H4 (cell line): ENCODE measurements at places on chromosomes 1 and 21. TPM values are rescaled to one million over a fixed set of nuclear protein-coding genes. Genes with fewer than 3 reads are reported as not detected.

DNA sequence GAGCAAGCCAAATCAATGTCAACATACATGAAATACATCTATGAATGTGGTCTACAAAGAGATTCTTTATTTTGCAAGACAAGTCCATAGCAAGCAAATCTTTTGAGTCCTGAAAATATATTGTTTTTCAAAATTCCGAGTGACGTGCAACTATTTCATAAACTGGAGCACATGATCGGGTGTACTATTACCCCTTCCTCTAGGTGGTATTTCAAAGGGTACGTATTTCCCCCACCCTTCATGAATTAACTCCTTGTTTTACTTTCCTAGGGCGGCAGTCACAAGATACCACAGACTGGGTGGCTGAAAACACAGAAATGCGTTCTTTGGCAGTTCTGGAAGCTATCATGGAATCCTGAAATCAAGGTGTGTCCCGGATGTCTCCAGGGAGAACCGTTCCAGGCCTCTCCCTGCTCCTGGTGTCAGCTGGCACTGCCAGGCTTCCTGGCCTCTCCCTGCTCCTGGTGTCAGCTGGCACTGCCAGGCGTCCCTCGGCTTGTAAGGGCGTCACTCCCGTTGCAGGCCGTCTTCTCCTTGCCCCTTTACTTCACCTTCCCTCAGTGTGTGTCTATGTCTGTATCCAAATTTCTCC is 55.3 kb downstream of the RIPK4 start:
- no peak for DNase-seq

- peak; percentile 98 for DNase-seq
Measured at GRCh38 chr1:58584082-58584895, 7.2 kb upstream of the TACSTD2 start.

GRCh38 chr1:232899268-232899667 is 51.1 kb upstream of the NTPCR start:
- no peak for DNase-seq

DNA sequence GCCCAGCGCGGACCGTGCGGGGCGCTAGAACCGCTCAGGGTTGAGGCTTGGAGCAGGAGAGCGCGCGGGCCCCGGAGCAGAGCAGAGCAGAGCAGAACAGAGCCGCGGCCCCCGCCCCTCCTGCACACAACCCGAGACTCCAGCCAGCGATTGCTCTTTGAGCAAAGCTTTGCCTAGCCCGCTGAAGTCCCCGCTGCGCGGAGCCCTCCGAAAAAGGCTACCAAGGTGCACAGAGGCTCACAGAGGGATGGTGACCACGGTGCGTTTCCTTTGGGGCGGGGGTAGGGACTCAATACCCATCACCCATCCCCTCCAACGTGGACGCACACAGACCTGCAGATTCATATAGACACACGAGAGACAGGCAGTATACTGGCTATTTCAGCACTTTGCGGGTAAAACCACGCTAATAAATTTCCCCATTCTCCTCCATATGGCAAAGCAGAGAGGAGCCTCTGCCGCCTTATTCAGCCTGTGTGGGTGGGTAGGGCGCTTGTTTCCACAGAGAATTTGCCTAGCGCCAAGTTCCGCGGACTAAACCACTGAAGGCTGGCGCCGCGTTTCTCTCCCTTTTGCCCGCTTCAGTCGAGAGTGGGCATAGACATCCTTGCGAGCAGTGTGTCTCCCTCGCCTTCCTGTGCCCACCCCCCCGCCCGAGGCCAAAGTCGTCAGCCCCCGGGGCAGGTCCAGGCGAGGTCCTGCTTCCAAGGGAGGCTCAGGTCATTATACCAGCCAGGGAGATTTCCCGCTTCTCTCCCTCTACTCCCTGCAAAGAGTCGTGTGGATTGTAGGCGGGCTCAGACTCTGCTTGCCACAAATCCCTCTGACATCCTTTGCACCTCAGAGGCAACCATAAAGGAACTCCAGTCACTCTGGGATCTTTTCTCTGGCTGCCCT is 8.5 kb downstream of the HLX start:
- no peak for DNase-seq

GRCh38 chr1:28143496-28144202 is 32.8 kb downstream of the PTAFR start:
- DNase-seq: no peak

DNA sequence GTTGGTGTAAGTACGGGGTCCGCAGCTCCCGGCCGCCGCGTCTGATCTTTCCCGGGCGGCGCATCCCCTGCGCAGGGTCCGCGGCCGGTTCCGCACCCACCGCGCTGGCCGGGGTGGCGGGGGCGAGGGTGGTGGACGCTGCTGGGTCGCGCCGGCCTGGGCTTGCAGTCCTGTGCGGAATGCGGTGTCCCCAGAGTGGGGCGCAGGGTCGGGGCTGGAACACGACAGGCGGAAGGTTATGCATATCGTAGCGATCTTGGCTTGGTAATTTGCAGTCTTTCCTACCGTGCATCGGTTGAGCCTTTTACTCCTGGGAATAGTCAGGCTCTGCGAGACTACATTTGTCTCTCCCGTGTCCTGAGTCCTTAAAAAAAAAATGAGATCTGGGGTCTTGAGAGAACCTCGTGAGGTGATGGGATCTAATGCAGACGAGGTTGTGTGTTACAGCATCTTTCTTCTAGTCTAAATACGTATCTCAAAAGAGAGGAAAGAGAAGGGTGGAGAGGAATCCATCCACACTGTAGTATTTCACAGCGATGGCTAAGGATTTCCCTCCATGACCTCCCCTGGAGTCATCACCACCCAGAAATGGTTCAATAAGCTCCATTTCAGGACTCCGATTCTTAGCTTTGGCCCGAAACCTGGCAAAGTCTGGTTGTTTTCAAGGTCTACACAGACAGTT is 572 bp downstream of the ATP1B1 start:
- no peak for DNase-seq

- no peak for DNase-seq
Measured at GRCh38 chr1:33321178-33321577, 280 bp upstream of the A3GALT2 start.

- no peak for DNase-seq
Measured at GRCh38 chr1:234893725-234894630, 234.7 kb downstream of the TOMM20 start.

GRCh38 chr1:47711848-47712492 is 274.1 kb downstream of the FOXD2 start:
- no peak for DNase-seq

DNA sequence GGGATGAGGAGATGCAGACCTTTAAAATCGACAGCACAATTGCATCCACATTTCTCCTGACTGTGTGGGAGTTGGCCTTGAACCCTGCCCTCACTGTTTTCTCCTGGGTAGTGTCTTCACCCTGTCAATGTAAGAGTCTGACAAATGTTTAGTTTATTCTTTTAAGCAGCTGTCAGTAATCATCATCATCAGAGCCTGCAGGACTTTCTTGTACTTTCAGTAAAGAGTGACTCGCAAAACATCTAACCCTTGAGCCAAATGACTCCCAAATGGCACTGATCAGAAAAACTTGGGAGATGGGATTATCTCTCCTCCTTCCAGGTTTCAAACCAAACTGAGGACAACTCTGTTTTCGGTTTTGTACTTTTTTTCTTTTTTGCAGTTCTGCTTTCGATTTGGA is 460.2 kb downstream of the KIF26B start:
- DNase-seq: no peak

DNA sequence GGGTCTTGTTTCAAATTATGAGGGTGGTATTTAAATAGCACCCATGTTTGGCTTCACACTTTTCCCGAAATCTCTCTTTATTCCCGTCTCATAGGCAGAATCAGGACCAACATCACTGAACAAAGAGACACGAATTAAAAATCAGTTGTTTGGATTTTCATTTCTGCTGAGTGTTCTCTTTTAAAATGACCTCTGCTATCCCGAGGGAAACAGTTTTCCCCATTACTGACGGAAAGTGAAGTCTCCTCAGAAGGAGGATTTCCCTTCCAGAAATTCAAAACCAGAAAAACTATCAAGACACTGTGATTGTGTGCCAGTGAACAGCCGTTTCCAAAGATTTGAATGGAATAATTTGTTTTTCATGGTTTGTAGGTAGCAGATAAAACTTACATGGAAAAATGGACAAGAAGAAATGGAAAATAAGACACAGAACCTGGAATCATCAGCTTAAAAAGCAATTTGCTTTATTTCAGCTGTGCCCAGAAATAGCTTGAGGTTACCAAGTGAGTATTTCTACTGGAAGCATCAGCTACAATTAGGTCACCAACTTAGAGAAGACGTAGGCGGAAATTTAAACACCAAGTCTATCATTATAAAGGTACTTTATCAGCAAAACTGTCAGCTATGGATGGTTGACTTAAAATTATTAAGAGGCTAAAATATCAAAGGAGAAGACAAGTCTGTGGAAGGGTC is 68.5 kb downstream of the RUNX1 start:
- no peak for DNase-seq

GRCh38 chr1:213761845-213762407 is 225.8 kb upstream of the PROX1 start:
- DNase-seq: peak; percentile 19

- peak; percentile 93 for DNase-seq
Measured at GRCh38 chr1:31939484-31940329, 1.5 kb upstream of the PTP4A2 start.

DNA sequence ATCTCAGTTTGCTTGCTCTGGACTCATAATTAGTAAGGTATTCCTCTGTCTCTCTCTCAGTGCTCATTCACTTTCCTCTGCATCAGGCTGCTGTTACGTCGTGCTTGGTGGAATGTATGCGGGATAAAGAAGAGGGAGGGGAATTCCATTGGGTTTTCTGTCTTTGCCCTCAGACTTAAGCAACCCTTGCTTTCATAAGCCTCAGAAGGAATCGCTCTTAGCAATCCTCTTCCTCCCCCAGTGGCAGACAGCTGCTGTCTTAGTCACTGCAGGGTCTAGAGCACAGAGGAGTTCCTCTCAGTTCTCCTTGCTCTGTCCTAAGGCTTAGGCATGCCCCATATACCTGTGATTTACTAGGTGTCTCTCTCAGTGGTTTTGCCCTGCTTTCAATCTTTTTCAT is 19.1 kb upstream of the NTMT2 start:
- no peak for DNase-seq

DNA sequence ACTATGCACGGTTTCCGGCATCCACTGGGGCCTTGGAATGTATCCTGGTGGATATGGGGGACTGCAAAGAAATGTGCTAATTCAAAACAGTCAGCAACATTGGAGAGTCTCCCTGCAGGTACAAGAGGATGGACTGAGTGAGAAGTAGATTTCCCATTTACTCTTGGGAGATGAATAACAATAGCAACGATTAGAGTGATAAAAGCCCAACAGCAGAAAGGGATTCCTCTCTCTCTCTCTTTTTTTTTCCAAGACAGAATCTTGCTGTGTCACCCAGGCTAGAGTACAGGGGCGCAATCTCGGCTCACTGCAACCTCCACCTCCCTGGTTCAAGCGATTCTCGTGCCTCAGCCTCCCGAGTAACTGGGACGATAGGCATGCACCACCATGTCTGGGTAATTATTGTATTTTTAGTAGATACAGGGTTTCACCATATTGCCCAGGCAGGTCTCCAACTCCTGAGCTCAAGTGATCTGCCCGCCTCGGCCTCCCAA is 5.0 kb upstream of the SHCBP1L start:
- DNase-seq: no peak

DNA sequence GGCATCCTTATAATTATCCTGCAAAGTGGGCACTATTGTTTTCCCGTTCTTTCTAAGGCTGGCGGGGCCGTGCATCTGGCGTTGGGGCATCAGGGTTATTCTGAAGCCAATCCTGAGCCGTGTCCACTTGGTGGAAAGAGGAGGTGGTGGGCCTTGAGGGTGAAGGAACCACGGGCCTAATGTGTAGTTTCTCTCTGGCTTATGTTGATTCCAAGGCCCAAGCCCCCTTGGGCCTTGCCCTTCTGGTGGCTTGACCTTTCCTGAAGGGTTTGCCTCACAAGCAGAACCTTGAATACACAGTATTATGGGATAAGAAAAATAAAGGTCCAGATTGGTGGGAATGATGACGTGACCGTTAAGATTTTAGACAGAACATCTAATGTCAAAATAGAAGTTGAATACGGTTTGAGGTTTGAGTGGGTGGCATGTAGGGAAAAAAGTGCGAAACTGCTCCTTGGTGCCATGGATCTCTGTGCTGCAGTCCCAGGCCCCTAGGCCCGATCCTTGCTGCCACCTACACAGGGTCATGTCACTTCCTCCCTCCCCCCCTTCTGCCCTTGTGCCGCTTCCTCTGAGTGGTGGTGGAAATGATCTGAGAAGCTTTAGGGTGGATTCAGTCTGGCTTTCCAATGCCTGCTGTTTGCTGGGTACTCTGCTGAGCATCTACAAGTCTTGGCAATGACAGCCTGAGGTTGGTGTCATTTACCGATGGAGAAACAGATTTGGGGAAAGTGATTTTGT is 90.5 kb downstream of the PRDM2 start:
- no peak for DNase-seq

- DNase-seq: no peak
Measured at GRCh38 chr1:8599646-8600212, 217.7 kb downstream of the RERE start.

DNA sequence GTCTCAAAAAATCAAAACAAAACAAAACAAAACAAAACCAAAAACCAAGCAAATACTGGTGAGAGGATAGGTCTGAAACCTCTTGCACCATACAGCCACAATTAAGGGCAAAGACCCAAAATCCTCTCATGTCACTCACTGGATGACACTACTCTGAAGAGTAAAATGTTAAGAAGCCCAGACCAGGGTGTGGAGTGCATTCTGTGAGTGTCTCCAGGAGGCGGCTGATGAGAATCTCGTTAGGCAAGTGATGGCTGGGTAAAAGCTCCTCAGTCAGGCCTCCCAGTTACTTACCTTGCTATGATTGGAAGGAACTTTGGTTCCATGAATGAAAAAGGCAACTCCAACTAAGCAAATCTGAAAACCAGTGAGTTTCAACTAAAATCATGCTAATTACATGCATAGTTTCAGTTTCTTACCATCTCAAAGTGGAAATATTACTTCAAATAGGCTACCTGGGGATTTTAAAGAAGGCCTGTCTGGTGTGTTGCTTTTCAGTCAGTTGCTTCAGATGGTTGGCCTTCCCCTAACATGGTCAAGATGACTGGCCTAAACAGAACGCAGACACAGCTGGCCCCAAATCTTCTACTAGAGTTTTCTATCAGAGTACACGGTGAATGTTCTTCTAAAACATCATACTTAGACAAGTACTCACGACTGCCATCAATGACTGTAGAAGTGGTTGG is 95.1 kb downstream of the KIAA0319L start:
- no peak for DNase-seq

- peak; percentile 95 for DNase-seq
Measured at GRCh38 chr1:26961826-26962225, 1.6 kb upstream of the KDF1 start.

- no peak for DNase-seq
Measured at GRCh38 chr1:162381383-162381782, at the start of gene C1orf226. Gene C1orf226 (plus strand): TSS chr1:162381728. CDS start chr1:162381902, 174 bp downstream.

TGFB2 gene
- total RNA-seq: 14.7 and 18.7 TPM in 2 replicates

KAZN gene
- 0.51 and 1.6 TPM in 2 replicates for total RNA-seq

ZBTB18 gene
- 6.2 and 9.3 TPM in 2 replicates for total RNA-seq

SIPA1L2 gene
- 7.5 and 10.6 TPM in 2 replicates for total RNA-seq

CELA3B gene
- not detected in 2 replicates for total RNA-seq

RHOU gene
- 2.1 and 2.8 TPM in 2 replicates for total RNA-seq

IQGAP3 gene
- 9.2 and 12.7 TPM in 2 replicates for total RNA-seq

TINAGL1 gene
- total RNA-seq: 0.23 and 0.90 TPM in 2 replicates
